M059J (cell line): ENCODE measurements at places on chromosomes 1 and 21. TPM values are rescaled to one million over a fixed set of nuclear protein-coding genes. Genes with fewer than 3 reads are reported as not detected.

UBL4B gene
- total RNA-seq: not detected in 2 replicates

S100A9 gene
- 0.22 TPM in 1 of 2 replicates, not detected in the other for total RNA-seq

GPX7 gene
- 7.7 and 8.7 TPM in 2 replicates for total RNA-seq

SPATA45 gene
- total RNA-seq: 1.8 TPM in 1 of 2 replicates, not detected in the other

DCDC2B gene
- not detected in 2 replicates for total RNA-seq

SPTA1 gene
- total RNA-seq: 0.02 and 0.30 TPM in 2 replicates

RAB25 gene
- total RNA-seq: not detected in 2 replicates

PROK1 gene
- total RNA-seq: 1.6 and 1.9 TPM in 2 replicates

IL22RA1 gene
- total RNA-seq: 1.3 and 1.9 TPM in 2 replicates

RASAL2 gene
- total RNA-seq: 9.7 and 14.8 TPM in 2 replicates

OR2C3 gene
- not detected in 2 replicates for total RNA-seq

PRAMEF7 gene
- not detected in 2 replicates for total RNA-seq

DNA sequence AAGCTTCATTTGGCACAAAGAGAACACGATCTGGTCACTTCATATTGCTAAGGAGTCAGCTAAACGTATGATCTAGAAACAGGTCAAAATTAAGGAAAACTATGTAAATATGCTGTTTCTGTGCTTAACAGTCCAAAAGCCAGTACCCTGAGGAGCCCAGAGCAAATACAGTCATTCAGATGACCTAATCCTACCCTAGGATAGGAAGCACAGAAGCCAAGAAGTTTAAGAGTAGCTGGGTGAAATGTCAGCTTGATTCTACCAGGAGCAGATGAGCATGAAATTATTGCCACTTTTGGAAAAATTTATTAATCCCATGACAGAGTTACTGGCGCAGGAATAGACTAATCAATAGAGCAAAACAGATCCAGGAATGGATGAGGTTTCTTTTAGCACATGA is 18.3 kb downstream of the SORT1 start:
- no peak for DNase-seq

- DNase-seq: peak; percentile 84
Measured at GRCh38 chr21:29078869-29079767, 5.7 kb upstream of the CCT8 start.

DNA sequence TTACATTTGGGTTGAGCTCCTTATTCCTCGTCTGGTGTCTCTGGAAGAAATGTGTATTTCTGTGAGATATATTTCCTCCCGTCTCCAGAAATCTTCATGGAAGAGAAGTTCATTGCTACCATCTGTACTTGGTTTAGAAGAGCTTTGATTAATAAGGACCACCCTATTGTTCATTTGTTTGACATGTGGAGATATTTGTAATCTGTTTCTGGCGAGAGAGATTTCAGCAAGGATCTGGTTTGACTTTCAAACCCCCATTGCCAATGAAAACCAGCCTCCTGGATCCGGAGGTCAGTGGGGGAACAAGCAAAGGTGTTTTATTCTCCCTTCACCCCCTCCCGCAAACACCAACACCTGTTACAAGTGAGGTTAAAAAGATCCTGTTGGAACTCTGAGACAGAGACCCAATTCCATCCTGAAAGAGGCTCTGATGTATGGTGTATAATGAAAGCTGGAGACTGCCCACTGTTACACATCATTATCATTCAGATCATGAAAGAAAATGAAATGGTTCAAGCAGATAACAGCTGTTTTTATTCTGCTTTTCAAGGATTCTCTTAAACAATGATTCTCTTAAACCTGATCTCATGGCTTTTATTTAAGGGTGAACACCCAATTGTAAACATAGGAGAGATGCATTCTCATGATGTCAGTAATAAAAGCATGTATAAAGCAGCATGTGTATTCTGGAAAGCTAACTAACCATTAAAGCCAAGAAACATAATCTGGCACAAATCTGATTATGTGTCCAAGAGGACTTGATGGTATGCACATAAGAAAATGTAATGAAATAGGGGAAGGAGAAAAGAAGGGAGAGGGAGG is 393.5 kb upstream of the ADGRL2 start:
- DNase-seq: no peak

DNA sequence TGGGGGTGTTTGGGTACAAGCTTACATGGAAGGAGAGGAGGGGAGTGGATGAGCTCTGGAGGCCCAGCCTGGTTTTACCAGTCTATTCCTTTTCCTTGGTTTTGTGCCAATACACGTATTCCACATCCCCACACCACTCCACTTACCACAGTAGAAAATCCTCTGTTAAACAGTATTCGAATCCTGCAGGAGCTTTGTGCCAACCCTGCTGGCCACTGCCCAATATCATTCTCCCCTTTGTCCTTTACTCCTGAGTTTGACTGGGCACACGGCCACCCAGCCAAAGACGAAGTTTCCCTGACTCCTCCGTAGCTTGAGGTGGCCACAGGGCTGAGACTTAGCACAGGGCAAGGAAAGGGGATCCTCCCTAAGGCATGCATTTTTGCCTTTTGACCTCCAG is 61.6 kb downstream of the TMCO4 start:
- peak; percentile 80 for DNase-seq

- DNase-seq: peak; percentile 32
Measured at GRCh38 chr1:229192031-229192430, 78.9 kb upstream of the RAB4A start.

DNA sequence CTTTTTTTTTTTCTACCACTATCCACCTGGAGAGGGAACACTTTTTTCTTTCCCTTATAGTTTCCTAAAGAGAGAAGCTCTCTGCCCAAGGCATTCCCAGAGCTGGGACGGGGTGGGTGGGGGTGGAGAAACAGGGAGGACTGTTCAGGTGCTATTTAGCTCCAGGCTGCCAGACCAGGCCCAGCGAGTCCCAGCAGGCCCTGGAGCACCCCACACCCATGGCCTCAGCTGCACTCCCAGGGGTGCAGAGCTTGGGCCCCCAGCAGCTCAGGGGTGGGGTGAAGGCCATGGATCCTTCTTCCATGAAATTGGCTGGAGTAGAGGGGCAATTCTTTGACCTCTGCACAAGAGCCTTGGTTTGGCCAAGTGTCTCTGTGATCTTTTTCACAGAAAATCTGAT is 4.1 kb downstream of the ETV3L start:
- DNase-seq: no peak

GRCh38 chr1:117077267-117077666 is 17.1 kb downstream of the TTF2 start:
- peak; percentile 95 for DNase-seq

- no peak for DNase-seq
Measured at GRCh38 chr1:91676030-91676429, 175.4 kb downstream of the CDC7 start.

DNA sequence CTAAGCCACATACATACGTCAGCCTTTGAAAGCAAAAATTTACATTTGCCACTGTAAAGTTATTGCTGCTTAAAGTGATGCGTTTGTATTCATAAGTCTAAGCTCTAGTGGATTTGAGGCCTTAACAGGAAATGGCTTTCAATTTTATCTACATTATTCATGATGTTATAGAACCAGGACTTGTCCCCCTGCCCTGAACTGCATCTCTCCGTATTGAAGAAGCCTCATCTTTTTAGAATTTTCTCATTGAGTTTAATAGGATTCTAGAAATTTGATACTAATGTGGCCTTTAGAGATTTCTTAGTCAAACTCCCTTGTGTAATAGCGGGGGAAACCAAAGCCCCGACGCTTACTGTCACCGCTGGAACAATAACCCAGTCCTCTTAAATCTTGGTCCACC is 9.9 kb downstream of the UTP25 start:
- DNase-seq: no peak

GRCh38 chr1:181135815-181136737 is 47.6 kb downstream of the IER5 start:
- peak; percentile 93 for DNase-seq

- peak; percentile 86 for DNase-seq
Measured at GRCh38 chr1:219792337-219793021, 135.9 kb downstream of the SLC30A10 start.

DNA sequence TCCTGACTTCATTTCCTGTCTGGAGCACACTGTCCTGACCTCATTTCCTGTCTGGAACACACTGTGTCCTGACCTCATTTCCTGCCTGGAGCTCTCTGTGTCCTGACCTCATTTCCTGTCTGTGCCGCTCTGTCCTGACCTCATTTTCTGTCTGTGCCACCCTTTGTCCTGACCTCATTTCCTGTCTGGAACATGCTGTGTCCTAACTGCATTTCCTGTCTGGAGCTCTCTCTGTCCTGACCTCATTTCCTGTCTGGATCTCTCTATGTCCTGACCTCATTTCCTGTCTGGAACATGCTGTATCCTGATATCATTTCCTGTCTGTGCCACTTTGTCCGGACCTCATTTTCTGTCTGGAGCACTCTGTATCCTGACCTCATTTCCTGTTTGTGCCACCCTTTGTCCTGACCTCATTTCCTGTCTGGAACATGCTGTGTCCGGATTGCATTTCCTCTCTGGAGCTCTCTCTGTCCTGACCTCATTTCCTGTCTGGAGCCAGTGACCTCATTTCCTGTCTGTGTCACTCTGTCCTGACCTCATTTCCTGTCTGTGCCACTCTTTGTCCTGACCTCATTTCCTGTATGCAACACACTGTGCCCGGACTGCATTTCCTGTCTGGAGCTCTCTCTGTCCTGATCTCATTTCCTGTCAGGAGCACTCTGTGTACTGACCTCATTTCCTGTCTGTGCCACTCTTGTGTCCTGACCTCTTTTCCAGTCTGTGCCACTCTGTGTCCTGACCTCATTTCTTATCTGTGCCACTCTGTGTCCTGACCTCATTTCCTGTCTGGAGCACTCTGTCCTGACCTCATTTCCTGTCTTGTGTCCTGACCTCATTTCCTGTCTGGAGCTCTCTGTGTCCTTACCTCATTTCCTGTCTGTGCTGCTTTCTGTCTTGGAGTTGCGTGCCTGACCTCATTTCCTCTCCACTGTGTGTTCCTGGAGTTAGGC is 27.6 kb downstream of the SKI start:
- DNase-seq: peak; percentile 87

DNA sequence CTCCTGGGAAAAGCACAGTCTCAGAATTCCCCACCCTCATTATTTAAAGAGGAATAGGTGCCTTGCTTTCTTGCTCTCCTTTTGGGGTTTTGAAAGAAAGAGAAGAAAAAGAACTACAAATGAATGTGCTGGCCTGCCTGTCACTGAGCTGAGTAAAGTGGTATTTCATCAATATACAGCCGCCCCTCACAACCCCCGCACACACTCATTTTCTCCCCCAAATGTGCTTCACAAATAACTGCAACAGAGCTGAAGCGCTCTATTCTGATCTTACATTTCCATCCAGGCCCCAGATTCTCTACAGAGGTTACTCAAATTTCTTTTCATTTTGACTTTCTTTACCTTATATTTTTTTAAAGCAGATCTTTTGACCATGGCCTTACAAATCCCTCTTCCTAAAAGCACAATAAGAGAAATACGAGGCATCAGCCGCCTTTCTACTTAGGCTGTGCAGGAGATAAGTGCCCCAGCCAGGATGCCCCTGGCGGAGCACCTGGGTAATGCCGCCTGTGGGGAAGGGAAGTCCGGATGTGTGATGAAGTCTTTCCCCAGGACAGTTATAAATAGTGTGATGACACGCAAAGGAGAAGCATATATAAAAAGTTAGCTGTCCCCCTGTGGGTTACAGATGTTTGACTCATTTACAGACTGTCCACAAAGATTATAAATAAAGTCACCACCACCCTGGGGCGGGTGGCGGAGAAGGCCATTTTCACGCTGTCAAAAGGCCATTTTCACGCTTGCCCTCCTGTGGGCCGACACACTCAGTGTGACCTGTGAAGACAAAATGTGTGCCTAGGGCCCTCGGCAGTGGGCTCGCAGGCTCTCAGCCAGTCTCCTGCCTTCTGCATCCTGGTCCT is 6.5 kb downstream of the KCNN3 start:
- DNase-seq: peak; percentile 85

DNA sequence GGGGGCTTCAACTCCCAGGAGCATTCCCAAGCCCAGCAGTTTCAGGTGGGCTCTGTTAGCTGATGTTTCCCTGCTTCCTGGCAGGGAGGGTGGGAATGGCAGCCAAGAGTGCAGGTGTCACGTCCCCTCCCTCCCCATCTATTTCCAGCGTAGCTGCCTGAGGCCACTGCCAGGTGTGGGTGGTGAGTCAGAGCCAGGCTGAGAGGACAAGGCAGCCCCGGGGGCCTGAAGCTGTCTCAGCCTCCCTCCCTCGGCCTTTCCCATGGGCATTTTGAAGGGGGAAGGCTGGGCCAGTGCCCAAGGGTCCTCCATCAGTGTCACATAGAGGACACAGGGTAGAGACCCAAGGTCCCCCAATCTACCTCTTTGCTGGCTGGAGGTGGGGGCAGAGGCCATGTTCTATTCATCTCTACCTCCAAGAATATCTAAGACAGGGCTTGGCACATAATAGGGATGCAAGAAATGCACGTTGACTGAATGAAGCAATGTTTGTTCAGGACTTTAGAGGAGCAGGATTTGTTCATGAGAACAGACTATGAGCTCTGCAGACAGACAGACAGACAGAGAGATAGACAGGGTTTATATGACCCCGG is 34.4 kb upstream of the ID3 start:
- peak; percentile 85 for DNase-seq

GRCh38 chr1:111699268-111699667 is 39.9 kb downstream of the INKA2 start:
- DNase-seq: no peak

DNA sequence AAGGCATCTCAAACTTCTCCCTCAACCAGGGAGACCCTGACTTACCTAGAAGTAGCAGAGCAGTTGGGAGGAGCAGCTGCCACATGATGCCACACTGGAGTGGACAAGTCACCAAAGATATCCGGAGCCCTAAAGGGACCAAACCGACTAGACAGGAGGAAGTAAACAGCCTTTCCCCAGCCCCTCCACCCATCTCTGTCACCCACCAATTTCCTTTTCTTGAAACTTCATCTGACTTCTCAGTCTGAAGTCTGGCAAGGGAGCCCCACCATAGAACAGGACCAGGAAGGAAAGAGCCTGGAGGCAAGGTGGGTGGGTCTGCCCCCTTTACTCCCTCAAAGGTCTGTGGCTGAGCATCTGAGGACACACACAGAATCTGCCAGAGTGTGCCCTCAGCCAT is at the start of gene FCGR3A:
TSS of gene FCGR3A (minus strand) at position 167 of the 400 bp plus-strand sequence. CDS start at position 85, 82 bp downstream.
- DNase-seq: no peak

DNA sequence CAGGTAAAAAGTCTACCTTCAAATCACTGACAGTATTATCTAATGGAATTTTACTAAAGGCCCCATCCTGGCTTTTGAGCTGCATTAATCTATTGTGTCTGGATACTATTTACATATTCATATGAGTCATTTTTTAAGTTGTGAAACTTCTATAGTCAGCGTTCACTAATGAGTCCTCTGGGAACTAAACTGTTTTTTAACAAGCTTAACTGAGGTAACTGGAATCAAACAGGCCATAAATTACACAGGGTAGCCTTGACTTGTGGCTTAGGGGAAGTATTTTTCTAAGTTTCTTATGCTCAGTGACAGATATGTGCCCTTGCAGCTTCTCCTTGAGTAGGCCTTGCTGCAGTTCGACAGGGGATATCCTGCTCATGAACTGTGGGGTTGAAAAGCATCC is 68.8 kb downstream of the JMJD4 start:
- DNase-seq: peak; percentile 36

GRCh38 chr1:202807926-202808757 is at the start of gene KDM5B:
Gene KDM5B (minus strand): TSS chr1:202808421. CDS start chr1:202808305, 116 bp downstream.
- DNase-seq: peak; percentile 59

GRCh38 chr1:58395355-58395754 is 151.2 kb downstream of the OMA1 start:
- peak; percentile 97 for DNase-seq

GRCh38 chr1:7781501-7781900 is 2.6 kb upstream of the PER3 start:
- DNase-seq: no peak
